ENCODE measurements at places on chromosomes 16 and 17.

GRCh38 chr17:58677194-58677880, 14.5 kb downstream of the TEX14 start:
- DNase-seq = no peak

- DNase-seq = peak; percentile 41
These were observed 17.2 kb downstream of the CD300LB start for GRCh38 chr17:74513987-74514631.

- no peak for DNase-seq
These were observed 2.9 kb upstream of the RANGRF start for GRCh38 chr17:8285270-8286181.

DNA sequence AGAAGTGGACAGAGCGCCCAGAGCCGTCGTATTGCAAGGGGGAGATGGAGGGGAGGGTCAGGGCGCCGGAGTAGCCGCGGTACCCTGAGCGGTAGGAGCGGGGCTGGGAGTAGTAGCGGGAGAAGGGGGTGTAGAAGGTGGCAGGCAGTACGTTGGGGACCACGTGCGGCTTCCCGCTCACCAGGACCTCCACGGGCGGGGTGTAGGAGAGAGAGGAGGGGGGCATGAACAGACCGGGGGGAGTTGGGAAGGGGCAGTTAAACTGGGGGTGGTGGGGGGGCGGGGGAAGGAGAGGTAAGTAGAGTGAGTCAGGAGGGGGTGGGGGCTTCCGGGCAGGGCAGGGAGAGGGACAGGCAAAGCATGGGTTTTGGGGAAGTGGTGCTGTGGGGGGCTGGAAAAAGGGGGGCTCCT, 16.8 kb downstream of the ST6GALNAC2 start:
- DNase-seq = no peak

GRCh38 chr17:14294876-14295275, 6.0 kb upstream of the HS3ST3B1 start:
- no peak for DNase-seq

DNA sequence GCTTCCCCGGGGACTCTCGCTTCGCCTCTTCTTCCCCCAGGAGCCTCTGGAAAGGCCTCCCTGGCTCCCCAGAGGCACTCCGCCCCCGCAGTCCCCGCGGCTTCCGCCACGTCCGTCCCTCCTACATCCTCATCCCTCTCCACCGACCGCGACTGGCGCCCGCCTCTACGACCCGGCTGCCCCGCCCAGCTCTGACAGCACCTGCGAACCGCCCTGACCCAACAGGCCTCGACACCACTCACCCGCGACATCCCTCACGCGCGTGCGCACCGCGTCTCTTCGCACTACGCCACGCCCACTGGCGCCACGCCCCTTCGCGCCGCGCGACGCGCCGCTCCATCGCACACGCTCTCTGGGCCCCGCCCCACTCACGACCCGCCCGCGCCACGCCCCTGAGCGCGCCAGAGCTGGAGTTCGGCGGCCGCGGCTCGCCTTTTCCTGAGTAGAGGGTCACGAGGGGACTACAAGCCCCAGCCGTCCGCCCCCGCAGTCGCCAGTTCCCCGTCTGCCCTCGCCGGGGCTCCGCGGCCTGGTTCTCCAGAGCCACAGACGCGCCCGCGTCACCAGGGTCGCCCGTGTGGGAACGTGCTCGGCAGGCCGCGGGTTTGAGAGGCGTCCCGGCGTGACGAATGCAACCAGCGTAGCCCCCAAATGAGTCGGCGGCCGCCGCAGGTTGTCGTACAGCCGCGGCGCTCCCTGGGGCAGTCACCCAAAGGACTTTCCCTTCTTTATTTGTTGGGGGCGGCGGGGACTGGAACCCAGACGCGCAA, 56.2 kb upstream of the LRRC37A3 start:
- DNase-seq = peak; percentile 99

GRCh38 chr17:20263595-20263994, 203.7 kb downstream of the LGALS9B start:
- no peak for DNase-seq

DNA sequence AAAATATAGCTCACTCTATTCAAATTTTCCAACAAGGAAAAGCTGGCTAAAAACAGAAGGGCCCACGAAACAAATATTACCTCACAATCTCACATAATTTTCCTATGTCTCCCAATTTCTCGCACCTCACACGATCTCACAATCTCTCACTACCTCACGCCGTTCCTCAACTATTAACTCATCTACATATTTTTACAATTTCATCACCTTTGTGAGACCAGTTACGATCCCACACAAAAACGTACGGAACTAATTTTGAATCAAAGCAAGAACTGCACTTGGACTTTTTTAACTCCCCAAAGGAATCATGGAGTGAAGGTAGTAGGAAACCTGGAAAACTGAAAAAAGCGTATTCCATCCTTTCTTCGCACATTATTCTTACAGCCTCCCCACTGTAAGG, 1.1 kb downstream of the CBX1 start:
- no peak for DNase-seq

- DNase-seq = no peak
These were observed 62.5 kb upstream of the TOB1 start for GRCh38 chr17:50928646-50929045.

GRCh38 chr16:79756571-79756970, 156.0 kb upstream of the MAF start:
- DNase-seq = no peak

- no peak for DNase-seq
These were observed 129.4 kb downstream of the ZNF778 start for GRCh38 chr16:89346869-89347268.

GRCh38 chr16:1535391-1536291, 2.2 kb downstream of the TMEM204 start:
- peak; percentile 33 for DNase-seq

GRCh38 chr16:20874088-20874581, 26.0 kb downstream of the DCUN1D3 start:
- no peak for DNase-seq

All from CD4-positive, alpha-beta T cell treated with Interleukin-12 subunit alpha and Interleukin-12 subunit beta, for 1 hour (primary cell).